ENCODE measurements at places on chromosomes 3 and 15.

- no peak for DNase-seq
These were observed 33.5 kb downstream of the PRR23E start for GRCh38 chr3:127226457-127226856.

GRCh38 chr3:119530456-119530855, 29.0 kb downstream of the CD80 start:
- no peak for DNase-seq

DNA sequence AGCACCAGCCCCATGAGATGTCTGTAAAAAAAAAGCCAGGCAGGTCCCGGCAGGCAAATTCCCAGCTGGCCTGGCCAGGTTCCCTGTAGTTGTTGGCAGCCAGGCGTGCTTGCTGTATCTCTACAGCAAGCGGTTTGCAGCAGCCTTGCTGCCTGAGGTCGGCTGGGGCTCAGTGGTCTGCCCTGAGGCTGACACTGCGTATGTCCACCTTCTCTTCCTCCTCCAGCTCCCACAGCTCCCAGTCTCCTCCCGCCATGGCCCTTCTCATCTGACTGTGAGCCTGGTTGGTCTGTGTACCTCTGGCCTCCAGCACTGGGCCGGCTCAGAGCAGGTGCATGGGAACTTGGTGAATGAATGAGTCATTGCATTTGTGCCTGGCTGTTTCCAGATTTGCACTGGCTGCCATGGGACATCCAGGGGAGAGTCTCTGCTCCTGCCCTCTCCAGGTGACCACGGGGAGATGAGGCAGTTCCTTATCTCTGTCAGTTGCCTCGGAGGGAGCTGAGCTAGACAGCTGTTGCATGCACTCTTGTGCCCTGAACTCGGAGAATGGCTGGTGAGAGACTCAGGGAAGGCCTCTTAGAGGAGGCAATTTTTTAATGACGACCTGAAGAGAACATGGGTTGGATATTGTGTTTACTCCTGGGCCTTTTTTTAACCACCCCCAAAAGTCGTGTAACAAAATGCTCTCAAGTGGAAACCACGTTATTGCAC, 43.0 kb downstream of the SPSB4 start:
- no peak for DNase-seq

DNA sequence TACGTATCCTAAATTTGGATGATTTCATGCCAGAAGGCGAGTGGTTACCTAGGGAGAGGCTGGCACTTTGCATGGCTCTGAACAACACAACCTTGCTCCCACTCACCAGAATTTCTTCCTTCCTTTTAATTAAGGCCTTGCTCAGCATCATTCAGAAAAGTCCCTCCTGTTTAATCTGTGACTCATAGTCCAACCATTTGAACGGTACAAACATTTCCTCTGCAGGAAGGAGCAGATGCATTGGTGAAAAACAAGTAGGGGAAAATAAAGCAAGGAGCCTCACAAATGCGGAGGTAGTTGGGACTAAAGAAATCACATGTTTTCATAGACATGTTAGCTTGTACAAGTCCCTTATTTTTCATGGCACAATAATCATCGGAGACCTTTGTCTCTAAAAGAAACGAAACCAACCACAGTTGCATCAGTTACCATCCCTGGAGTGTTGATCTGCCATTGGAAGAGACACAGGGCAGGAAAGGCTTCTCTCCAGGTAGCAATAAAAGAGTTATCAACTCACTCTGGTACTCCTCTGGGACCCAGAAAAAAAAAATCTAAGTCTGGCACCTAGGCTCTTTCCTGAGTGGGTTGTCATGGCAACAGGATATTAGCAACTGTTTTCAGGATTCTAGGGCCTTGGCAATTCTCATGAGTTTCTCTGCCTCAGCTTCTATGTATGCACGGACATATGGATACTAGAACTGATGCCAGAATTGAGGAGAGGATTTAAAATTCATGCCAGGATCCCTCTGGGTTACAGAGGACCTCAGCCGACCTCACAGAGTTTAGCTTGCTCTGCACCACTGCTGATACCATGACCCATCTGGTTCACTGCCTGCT, 255.4 kb upstream of the ARPP21 start:
- DNase-seq: no peak

DNA sequence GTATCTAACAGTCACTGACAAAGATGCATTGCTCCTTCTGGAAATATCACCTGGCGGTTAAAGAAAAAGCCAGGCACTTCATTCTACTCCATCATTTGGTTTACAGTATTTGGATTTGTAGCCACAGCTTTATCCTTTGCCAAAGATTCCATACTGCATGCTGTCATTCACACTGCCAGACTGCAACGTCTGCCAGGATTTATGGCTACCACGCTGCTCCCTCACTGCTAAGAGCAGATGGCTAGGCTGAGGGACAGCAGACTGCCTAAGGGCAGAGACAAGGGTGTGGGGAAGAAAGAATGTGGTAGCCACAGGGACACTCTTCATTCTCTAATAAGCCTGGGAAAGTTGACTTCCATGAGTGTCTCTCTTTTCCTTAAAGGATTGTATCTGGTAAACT, 1047.0 kb downstream of the TUSC7 start:
- no peak for DNase-seq

GRCh38 chr15:72998681-72999466, 53.4 kb upstream of the NEO1 start:
- DNase-seq: no peak

- no peak for DNase-seq
These were observed 345.1 kb downstream of the PLOD2 start for GRCh38 chr3:145815707-145816413.

- no peak for DNase-seq
These were observed 32.1 kb upstream of the ALPK3 start for GRCh38 chr15:84785053-84785452.

DNA sequence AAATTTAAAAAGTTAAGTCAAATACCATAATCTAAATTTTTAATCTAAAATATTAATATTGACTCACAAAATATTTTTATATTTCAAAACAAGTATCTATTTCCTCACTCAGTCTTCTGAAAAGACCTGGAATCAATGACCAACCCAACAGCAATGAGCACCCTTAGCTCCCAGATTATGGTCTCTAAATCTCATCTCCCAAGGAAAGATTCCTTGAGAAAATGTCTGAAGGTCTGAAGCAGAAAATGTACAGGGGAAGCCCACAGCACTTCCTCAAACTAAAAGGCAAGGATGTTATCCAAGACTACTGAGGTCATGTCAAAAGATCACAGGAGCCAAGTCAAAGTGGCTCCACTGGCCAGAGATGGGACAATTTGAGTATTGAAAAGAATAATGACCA, 51.0 kb upstream of the SLCO2A1 start:
- no peak for DNase-seq

GRCh38 chr3:169117264-169117663, 546.2 kb downstream of the MECOM start:
- no peak for DNase-seq

DNA sequence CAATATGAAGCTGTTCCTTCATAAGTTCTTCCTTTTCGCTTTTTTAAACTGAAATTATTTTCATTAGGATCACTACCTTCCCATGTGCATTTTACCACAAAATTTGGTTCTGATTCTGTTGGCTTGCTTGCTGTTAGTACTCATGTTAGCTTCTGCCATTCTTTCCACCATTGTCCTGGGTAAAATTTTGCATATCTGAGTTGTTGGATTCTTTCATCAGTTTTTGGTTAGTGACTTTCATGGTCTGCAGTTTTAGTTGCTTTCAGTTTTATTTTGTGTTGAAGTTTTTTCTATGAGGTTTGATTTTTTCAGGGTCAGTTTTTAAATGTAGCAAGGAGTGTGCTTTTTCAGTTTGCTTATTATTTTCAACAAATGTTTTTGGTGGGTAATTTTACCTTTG, 71.9 kb downstream of the SMAD3 start:
- no peak for DNase-seq

DNA sequence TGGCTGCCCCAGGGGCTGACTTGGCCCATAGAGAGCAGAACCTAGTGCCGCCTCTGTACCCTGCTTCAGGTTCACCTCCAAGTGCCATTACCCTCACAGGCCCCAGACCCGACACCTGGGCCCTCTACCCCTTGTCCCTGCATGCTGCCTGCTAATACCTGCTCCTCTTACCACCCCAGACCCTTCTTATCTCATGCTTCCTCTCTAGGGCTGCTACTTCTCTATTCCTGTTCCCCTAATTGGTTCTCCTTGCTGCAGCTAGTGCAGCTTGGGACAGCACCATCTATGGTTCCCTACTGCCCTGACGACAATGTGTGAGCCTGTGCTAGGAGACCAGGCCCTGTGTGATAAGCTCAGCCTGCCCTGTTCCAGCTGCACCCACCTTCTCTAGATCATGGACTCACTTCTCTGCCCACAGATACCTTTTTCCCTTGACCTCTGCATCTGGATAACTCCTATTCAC, 15.3 kb downstream of the HDAC11 start:
- no peak for DNase-seq

DNA sequence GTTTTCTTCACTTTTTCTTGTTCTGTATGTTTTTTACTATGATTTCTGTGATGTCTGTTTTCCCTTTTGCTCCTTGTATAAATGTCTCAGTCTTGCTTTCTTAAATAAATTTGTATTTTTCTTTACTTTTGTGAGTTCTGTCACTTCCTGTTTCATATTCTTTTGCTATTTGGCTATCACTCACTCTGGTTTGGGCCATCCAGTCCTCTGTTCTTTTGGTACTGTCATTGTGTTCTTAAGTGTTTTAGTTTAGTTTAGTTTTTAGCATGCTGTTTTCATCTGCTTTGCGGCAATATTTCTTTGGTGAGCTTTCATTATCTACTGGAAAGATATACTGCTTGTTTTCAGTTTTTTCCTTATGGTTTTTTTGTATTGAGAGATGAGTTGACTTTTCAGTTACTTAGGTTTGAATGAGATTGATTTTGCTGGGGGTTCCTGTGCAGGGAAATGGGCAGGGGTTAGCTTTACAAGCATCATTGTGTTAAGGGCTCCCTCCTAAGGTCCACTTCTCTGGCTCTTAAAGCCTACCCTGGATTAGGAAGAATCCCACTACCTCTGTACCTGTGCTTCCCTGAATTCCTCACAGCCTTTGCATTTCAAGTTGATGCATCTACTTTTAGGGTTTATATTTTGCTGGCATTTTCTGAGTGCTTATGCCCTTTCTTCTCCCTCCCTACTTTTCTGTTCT, 35.1 kb downstream of the PDCD6IP start:
- no peak for DNase-seq

- DNase-seq: no peak
These were observed 2.2 kb downstream of the RPN1 start for GRCh38 chr3:128648402-128648801.

GRCh38 chr3:48352546-48352945, 19.1 kb upstream of the SPINK8 start:
- no peak for DNase-seq

GRCh38 chr3:85586018-85586417, 627.2 kb downstream of the CADM2 start:
- DNase-seq: no peak

DNA sequence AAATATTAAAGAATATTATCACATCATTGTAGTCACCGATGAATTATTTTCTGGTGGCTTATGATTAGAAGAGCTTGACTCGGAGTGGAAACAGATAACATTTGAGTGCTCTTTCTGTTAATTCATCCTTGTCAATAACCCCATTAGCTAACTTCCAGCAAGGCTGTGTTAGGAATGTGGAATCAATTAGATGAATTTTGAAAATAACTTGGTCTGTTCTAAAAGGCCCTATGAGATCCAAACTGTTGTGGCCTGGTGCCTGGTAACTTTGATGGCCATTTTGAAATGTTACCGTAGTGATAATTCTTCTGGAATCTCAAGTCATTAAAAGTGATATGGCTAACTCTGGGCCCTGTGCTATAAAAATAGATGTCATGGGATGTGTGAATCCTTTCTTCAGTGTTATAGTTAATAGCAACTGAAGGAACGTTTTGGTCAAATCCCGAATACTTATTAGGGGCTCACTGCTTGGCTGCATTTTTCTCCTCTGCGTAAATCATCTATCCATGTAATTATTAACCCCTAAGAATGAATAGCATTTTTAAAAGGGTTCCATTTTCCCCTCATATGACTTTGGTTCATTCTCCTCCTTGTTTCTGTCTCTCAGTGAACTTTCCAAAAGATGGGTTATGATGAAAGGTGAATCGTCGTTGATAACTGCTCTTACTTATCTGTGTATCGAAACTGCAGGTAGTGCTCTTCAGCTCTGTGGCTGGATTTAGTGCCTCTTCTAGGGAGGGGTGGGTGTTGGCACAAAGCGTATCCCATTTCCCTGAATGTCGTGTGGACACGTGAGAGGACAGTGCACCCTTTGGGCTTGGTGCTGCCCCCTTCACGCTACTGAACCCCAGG, 82.7 kb downstream of the IGF1R start:
- DNase-seq: no peak

DNA sequence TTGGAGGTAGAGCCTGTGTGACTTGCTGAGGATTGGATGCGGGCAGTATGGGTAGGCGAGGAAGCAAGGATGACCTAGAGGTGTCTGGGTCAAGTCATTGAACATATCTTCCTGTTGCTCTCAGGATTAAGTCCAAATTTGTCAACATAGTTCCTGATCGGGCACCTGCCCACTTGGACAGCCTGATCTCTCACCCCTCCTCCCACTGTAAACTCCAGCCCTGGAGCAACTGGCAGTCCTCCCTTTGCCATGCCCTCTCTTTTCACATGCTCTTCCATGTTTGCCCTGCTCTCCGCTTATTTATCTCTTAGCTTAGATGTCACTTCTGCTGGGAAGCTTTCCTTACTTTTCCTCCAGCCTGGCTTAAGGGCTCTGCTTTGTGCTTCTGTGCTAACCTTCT, 47.6 kb upstream of the PPP4R2 start:
- DNase-seq: no peak
